NCI-H2029 (cell line): ENCODE measurements at places on chromosomes 4 and X.

DNA sequence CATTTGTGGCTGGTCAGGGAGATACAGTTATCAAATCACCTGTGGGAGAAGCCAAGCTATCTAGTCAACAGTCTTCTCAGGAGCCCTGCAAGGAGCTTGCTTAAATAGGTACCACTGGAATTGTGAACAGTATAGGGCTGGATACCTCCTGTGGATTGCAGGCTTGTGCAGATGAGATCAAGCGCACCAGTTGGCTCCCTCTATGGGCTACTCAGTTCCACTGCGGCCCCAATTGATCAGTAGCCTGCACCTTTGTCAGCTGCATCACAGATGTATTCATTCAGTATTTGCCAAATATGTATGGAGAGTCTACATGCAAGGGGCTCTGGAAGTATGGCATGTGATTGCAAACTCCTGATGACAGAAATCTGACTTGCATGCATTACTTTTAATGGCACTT lies 28.6 kb downstream of the TEX13A start:
- DNase-seq, result no peak

- DNase-seq, result no peak
These were observed 931.1 kb upstream of the TENM3 start for GRCh38 chr4:181312066-181312465.

- DNase-seq, result no peak
These were observed 40.4 kb downstream of the BCOR start for GRCh38 chrX:40057405-40057804.

DNA sequence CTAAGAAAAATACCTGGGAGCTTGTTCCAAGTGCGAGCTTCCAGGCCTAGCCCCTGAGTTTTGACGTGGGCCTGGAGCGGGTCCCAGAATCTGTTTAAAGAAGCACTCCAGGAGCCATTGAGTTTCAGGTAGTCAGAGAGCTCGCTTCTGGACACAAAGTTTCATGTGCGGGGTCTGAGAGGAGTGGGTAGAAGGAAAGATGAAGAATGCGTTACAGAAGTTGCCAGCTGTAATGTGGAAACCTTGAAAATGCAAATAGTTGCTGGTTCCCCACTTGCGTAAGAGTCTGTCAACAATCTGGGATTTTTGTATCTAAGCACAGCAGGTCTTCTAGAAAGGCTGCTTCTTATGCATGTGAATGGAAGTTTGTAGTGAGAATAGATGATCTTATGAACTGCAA lies 77.5 kb upstream of the CLCN4 start:
- DNase-seq, result no peak

- DNase-seq, result no peak
These were observed 45.9 kb upstream of the GPC4 start for GRCh38 chrX:133461231-133461630.

- no peak for DNase-seq
These were observed 75.1 kb downstream of the SLC2A9 start for GRCh38 chr4:9946170-9946569.

GRCh38 chr4:153989505-153989904 lies 200.6 kb upstream of the SFRP2 start:
- DNase-seq, result no peak

DNA sequence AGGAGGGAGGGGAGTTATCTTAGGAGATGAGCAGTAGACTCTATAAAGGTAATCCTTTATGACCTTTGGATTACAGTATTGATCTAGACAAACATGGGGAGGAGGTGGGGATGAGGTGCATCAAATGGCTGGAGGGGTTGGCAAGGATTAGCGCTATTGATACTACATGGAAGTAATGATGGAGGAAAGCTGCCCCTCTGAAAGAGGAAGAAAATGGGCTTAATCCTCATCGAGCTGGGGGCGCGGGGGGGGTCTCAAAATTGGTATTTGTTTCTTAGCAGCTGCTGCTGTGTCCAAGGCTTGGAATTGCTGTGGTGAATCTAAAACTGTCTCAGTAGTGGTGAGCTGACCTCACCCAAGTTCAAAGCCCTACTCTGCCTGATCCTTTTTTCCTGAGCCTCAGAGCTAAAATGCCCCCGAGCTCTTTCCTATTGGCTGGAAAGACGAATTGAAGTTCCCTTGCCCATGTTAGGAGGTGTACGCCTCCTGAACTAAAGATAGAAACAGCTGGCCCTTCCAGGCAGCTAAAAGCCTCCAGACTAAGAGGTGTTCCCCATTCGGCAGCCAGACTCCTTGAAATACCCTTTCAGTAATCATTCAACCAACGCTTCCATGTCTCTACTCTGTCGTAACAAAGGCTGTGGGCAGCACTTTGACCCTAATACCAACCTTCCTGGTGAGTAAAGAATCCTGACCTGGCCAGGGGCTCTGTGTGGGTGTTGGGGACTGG lies at the start of gene ITGB1BP2:
TSS of gene ITGB1BP2 (plus strand) at position 556 of the 730 bp plus-strand sequence. CDS start at position 613, 57 bp downstream.
- no peak for DNase-seq

DNA sequence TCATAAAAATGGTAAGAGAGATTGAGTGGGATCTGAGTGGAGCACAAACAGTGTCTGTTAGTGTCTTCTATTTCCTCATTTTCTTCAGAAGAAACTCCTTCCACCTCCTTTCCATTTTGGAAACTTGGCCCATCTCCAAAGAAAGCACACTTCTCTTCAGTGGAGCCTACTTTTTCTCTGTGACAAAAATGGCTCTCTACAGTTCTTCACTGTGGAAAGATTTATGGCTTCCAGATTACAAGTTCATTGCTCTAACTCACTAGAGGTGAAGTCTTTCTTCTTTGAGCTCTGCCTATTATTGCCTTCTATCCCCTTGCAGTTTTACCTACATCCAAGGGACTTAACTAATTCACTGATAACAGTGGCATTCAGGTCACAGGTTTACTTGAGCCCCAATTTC lies 325.8 kb downstream of the ANTXR2 start:
- DNase-seq, result no peak

- DNase-seq, result no peak
These were observed 512.7 kb upstream of the FAT1 start for GRCh38 chr4:187236209-187236890.

DNA sequence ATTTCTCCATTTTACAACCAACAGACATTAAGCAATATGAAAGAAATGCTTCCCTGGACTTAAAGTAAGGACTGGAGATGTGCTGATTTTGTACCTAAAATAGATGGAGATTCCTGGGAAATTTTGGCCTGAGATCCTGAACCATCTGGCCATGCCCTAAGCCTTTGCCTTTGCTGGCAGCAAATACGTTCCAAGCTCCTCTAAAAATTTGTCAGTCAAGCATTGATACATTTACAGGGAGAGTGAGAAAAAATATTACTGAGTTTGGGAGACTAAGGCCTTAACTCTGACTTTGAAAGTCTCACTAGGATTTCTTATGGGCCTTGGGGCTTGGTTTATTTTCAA lies 63.9 kb downstream of the FHDC1 start:
- no peak for DNase-seq

DNA sequence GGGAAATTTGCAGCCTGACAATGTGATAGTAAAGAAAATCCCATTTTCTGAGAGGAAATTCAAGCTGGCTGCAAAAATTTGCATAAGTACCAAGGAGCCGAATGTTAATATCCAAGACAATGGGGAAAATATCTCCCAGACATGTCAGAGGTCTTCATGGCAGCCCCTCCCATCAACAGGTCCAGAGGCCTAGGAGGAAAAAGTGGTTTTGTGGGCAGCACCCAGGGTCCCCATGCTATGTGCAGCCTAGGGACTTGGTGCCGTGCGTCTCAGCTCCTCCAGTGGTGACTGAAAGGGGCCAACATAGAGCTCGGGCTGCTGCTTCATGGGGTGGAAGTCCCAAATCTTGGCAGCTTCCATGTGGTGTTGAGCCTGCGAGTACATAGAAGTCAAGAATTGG lies 6.3 kb upstream of the UGDH start:
- no peak for DNase-seq

- DNase-seq, result no peak
These were observed 7.5 kb upstream of the PDLIM3 start for GRCh38 chr4:185542626-185543315.

DNA sequence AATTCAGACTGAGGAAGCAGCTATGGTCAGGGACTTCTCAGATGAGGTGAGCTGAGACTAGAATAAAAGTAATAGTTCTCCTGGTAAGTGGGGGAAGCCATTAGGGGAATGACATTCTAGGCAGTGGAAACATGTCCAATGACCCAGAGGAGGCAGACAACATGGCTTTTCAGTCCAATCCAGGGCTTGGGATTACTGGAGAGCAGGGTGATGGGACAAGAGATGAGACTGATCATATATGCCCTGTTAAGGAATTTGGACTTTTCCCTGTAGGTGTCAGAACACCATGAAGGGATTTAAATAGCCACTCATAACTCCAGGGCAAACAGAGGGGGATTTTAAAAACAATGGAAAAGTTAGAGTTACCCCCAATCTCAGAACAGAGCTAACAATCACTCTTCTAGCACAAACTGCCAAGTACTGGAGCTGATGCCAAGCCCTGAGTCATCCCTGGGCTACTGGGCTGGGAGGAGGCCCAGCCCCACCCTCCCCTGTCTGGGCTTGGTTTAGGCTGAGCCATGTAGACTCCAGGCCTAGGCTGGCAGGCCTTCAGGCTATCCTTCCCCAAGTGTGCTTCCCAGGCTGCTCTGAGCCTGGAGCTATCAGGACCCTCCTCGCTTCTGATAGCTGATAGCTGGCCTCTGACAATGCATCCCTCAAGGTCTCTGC lies 22.7 kb upstream of the MSN start:
- DNase-seq, result peak; percentile 3

DNA sequence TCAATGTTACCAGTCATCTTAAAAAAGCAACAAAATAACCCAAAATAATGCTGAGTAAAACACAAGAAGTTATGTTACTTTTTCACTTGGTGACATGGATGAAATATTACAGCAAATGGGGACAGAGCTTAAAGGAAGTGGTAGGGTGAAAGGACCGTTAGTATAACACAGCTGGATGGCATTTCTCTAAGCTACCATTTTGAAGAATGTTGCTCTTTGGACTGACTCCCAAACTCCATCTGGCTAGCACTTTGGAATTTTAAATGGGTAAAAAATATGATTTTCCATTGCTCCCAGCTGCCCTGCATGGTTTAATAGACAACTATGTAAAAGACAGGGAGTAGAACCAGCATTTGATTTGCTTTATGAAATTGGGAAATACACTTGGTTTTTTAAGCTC lies 27.6 kb downstream of the CLCN5 start:
- no peak for DNase-seq

DNA sequence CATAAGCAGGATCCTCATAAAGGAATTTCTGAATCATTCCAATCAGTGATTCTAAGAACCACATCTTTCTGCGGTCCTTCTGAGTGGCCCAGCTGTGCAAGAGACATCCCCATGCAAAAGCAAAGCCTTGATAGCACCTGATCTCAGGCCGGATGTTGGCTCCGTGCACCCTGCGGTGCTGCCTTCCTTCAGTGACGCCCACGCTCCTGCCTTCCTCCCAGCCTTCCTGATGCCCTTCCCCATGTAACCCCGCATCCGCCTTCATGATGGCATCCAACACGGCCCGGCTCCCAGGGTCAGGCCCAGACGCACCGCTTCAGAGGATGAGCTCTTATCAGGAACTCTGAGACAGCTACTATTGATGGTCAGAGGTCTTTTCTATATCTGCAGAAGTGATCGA lies 20.4 kb upstream of the CYP4V2 start:
- no peak for DNase-seq

DNA sequence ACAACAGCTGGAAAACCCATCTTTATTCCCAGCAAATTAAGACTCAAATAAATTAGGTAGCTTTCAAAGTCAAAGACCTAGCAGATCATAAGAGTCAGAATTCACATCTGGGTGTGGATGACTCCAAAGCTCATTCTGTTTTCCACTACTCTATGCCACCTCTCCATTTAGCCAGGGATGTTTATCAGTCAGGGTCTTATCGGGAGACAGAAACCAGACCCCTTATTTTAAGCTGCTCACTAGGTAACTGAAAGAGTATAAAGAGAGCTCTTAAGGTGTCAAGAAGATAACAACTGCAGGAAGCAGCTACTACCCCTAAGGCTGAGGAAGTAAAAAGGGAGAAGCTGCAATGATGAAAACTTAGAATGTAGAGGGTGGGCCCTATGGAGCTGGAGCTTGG lies 333.7 kb upstream of the KLF3 start:
- DNase-seq, result no peak

DNA sequence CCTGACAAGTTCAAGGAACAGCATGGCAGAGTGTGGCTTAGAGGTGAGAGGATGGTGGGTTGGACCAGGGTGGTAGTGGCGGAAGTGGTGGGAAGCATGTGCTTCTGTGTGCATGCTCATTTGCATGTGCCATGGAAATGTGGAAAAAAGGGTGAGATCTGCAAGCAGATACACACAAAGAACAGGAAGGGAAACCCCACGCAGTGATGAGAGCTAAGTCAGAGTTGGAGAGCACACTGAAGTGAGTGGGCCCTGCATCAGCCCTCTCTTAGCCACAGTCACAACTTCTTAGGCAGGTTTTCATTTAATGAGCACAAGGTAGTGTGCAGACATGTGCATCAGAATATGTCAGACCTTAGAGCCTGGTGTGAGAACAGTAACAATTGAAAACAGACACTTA lies 483.8 kb downstream of the AFF2 start:
- DNase-seq, result no peak

- DNase-seq, result no peak
These were observed 54.4 kb upstream of the FTHL17 start for GRCh38 chrX:31126205-31126604.

GRCh38 chrX:45758738-45759397 lies 558.2 kb upstream of the DIPK2B start:
- no peak for DNase-seq

GRCh38 chrX:40010550-40011321 lies 87.0 kb downstream of the BCOR start:
- DNase-seq, result no peak

DNA sequence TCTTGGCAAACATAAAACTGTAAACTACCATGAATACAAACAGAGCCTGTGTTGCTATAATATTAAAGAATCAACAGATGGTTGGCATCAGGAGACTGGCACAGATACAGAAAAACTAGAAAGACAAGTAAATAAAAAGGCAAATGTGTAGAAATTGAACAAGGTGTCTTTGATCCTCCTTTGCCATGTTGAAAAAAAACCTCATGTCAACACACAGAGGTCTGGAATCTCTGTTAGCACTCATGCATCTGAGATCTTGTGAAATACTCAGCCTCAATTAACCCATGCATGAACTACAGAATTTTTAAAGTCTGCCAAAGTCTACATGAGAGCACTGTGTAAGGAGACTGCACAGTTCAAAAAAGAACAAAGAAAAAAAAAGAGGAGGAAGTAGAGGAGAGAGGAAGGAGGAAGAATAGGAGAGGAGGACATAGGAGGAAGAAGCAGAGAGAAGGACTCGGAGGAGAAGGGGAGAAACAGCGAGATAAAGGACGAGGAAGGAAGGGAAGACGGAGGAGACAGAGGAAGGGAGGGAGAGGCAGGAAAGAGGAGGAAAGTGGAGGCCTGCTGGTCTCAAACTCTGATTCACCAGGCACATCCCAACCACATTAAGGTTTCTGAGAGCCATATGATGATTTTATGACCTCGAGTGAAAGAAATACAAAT lies 52.8 kb downstream of the PRDM5 start:
- DNase-seq, result peak; percentile 29

GRCh38 chr4:52096048-52096447 lies 44.9 kb downstream of the SPATA18 start:
- DNase-seq, result no peak

- DNase-seq, result no peak
These were observed 79.4 kb downstream of the ADGRG4 start for GRCh38 chrX:136380010-136380769.

GRCh38 chrX:80223982-80224579 lies 196.2 kb upstream of the TENT5D start:
- no peak for DNase-seq
